ENCODE measurements at places on chromosomes 7 and 10. TPM values are rescaled to one million over a fixed set of nuclear protein-coding genes. Genes with fewer than 3 reads are reported as not detected.

GRCh38 chr7:81685270-81685868 is 84.5 kb downstream of the HGF start:
- no peak for DNase-seq

Gene ALOX5
- total RNA-seq, result not detected

Gene PRKCQ
- 0.15 TPM for total RNA-seq

- no peak for DNase-seq
Measured at GRCh38 chr7:28904578-28905048, 53.5 kb downstream of the TRIL start.

Gene PDLIM1
- 113 TPM for total RNA-seq

Gene SUV39H2
- 9.2 TPM for total RNA-seq

- DNase-seq, result no peak
Measured at GRCh38 chr10:323651-324293, 188.5 kb downstream of the ZMYND11 start.

- DNase-seq, result no peak
Measured at GRCh38 chr10:16993186-16993585, 136.4 kb downstream of the CUBN start.

- no peak for DNase-seq
Measured at GRCh38 chr10:85784792-85785191, 581.8 kb downstream of the GRID1 start.

DNA sequence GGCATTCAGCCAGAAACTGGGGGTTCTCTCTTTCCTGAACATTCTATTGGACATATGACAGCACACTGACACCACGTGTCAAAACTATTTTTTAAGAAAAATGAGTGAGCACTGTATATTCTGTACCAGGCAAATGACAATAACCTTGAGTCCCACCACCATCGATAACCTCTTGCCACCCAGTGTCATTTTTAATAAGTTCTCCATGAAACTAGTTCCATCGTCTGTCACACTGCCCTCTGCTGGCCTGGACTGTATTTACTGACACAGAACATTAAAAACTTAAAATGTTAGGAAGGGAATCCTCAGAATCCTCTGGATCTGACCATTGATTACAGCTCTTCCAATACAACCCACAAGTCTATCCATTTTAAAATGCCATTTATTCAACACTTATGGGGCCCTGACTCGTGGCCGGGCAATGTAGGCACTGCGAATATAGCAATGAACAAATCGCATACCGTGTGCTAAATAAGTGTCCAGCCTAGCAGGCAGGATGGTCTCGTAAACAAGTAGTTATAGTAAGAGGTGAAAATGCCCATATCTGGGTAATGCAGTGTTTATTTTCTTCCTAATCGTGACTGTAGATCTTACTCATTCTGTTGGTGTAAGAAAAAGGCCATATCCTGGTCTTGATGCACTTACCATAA is 35.9 kb upstream of the CACNB2 start:
- DNase-seq, result no peak

DNA sequence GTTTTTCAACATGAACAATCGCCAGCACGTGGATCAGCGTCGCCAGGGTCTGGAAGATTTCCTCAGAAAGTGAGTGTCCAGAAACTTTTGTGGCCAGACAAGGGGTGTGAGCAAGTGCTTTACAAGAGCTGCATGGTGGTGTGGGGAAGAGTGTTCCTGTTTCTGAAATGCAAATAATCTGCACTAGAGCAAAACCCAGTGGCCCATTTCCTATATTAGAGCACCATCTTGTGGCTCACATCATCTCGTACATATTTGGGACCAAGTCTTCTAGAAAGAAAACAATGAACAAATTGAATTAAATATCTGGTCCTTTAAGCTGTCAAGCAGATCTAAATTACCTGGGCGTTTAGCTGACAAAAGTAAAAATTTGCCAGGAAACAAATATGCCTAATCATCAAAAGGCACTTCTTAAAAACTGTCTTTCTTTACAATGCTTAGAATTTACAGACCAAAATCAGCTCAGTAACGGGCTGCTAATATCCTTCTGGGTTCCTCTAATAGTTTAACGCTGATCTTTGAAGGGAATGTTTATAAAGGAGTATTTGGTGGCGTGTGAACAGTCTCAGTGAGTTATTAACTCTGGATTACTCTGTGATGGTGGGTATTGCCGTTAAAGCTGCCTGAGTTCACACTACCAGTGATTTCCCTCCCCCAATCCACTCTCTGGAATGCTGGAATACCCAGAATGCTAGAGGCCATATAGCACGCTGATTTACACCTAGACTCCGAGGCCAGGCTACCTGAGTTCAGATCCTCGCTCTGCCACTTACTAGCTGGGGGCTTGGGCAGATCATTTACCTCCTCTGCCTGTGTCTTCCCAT is 73.6 kb downstream of the SNX10 start:
- no peak for DNase-seq

Gene C7orf33
- not detected for total RNA-seq

GRCh38 chr7:3480197-3480596 is 179.1 kb downstream of the SDK1 start:
- DNase-seq, result no peak

DNA sequence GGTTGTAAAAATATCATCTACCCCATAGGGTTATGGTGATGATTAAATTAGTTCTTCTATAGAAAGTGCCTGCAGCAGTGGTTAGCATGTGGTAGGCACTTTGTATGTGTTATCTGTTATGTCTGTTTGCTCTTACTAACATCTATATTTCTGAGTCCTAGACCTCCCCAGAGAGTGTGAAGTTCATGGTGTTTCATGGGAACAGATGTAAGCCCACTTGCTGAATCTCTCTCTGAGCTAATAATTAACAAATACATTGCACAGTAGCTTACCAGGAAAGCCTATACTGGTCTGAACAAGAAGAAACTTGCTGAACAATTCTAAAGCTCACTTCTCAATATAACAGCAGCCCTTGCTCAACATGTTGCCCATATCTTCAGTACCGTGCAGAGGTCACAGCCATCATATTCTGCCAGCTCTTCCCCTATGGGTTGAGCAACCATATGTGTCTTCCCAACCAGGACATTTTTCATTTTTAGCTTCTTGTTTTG is 100.1 kb downstream of the NPSR1 start:
- DNase-seq, result no peak

Gene GPR158
- 0.10 TPM for total RNA-seq

DNA sequence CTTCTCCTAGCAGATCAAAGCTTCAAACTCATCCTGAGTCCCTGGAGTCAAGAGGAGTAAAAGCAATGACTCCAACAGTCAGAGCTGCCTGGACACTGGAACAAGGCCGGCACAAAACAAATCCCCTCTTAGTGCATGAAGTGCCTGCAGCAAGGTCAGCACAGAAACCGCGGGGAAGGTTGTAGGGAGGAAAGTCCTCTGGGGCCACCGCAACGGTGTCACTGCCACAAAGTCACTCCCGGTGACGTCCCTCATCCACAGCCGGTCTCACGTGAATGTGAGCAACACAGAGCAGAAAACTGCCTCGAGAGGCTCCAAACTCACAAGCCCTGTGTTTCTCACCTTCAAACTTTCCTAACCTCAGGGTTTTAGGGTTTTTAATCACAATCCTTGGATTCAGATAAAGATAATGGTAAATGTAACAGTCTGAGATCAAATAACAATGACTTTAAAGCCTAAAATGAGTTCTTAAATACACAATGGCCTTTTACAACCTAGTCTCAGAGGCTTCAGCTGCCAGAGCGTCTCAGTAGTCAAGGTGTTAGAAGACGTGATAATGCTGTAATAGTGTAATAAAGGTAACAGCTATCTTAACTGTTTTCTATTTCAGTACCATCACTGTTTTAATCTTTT is 274.3 kb downstream of the ZMYND11 start:
- DNase-seq, result no peak

DNA sequence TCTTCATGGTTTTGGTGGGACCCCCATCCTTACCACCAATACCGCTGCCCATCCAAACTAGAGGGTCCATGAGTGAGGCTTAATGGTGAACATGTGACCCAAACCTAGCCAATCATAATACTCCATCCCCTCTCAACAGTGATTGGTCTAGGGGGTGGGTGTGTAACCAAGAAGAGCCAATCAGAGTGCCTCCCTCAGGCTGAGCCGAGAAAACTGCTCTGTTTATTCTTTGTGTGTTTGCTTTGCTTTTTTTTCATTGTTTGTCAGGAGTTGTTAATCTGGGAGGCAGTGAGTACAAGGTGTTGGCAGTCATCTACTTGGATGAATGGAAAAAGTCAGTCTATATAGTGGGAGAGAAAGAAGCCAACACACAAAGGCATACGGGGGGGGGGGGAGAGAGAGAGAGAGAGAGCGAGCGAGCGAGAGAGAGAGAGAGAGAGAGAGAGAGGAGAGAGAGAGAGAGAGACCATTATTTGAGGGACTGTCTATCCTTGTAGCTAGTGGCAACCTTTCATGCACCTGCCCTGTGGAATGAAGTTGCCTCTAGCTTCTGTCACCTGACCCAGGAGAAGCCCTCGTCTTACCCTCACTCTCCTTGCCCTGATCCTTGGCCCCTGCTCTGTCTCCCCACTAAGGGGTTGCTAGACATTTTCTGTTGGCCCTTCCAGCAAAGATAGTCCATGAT is 441.7 kb downstream of the TYW1 start:
- no peak for DNase-seq

DNA sequence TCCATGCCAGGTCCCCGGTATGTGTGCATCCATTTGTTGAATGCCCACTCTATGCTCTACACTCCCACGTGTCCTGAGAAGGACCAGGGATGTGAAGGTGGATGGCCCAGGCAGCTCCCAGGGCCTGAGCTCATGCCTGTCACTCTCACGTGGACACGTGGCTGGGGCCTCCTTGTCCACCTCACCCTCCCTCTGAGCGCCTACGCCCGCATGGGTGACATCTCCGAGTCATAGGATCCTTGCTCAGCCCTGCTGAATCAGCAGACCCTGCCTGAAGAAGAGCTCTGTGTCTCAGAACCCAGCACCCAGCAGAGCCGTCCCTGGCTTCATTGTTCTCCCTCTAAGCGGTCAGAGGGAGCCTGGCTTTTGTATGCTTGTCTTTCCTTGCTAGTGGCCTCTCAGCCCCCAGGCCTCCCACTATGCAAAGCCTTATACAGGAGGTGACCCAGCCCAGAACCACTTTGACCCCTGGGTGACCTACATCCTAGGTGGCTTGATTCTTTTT is 107.9 kb upstream of the PPIF start:
- no peak for DNase-seq

DNA sequence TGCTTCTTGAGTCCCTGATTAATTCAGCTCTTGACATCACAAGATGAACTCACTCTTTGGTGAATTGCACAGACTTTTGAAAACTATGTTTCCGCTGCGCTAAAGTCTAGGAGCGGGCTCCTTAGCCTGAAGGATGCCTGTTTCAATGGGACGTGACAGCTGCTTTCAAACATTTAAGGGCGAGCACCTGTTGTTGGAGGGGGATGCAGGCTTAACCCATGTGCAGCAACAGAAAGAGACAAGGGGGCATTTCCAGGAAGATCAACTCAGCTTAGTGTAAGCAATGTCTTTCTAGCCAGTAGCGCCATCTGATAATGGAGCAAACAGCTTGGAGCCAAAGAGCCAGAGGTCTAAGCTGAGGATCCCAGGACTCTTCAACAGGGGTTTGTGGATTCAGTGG is 8.4 kb upstream of the PFKFB3 start:
- DNase-seq, result no peak

GRCh38 chr10:13823096-13823708 is 236.4 kb downstream of the PRPF18 start:
- DNase-seq, result no peak

Gene SUMF2
- 158 TPM for total RNA-seq

Gene PPP3CB
- 59.4 TPM for total RNA-seq

GRCh38 chr10:84306751-84307384 is 21.5 kb upstream of the CCSER2 start:
- no peak for DNase-seq

Gene C10orf67
- not detected for total RNA-seq

- DNase-seq, result no peak
Measured at GRCh38 chr7:39950473-39951225, 593 bp downstream of the CDK13 start.

DNA sequence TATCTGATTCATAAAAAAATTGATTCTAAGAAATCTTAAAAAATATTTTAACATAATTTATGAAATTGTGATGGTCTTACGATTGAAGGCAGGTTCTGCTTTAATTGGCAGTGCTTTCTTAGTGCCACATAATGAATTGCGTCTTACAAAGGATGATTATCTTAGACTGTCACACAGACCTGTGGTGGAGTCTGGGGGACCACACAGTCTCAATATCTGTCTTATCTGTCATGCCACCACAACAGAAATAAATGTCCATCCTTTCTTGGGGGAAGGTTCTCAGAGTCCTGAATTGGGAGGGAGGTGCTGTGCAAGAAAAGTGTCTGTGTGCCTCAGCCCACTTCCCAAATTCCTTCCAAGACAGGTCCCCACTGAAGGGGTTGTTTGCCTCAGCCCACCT is 34.0 kb downstream of the ZDHHC6 start:
- no peak for DNase-seq

DNA sequence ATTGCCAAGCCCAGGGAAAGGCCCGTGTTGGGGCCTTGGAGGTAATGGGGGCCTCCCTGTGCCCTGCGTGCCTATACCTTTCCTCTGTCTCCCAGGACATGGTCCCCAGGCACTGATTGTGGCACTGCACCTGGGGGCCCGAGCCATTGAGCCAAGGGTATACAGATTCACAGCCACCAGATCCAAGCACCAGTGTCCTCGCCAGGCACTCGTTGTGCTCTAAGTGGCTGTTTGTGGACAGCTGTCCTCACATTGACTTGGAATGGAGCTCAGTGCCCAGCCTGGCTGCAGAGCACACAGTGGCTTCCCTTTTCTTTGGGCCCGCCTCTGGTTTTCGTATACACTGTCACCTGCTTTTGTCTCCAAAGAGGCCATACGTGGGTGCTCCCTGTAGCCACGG is 72.0 kb upstream of the BTBD16 start:
- no peak for DNase-seq

Gene MRLN
- total RNA-seq, result not detected

DNA sequence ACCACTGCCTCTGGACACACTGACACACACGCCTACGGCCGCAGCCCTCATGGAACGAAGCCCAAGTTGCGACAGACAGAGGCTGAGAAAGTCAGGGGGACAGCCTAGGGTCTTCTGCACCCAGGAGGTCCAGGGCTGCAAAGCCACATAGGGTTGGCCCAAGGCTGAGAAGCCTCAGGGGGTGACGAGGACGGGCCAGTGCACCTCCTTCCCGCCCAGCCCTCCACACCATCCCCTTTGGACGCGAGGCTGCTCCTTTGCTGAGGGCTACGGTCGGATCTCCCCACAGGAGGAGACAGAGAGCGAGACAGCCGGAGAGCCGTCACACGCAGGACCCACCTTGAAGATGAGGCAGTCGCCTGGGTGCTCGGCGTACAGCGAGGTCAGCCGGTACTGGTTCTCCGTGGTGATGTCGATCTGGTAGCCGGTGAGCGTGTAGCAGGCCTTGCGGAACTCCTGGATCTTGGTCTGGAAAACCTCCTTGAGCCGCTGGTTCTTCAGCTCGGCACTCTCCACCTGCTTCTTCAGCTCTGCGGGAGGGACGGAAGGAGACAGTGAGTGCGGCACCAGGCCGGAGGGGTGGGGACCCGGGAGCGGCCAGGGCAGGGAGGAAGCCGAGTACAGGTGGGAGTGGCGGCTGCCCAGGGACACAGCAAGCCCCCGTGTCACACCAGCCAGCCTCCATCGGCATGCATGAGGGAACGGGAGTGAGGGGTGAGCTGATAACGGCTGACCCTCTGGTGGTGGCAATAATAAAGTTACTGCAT is 228.0 kb downstream of the ELFN1 start:
- peak; percentile 93 for DNase-seq

Data from chondrocyte (in vitro differentiated cells).